ENCODE measurements at places on chromosomes 6 and 20. TPM values are rescaled to one million over a fixed set of nuclear protein-coding genes. Genes with fewer than 3 reads are reported as not detected.

DNA sequence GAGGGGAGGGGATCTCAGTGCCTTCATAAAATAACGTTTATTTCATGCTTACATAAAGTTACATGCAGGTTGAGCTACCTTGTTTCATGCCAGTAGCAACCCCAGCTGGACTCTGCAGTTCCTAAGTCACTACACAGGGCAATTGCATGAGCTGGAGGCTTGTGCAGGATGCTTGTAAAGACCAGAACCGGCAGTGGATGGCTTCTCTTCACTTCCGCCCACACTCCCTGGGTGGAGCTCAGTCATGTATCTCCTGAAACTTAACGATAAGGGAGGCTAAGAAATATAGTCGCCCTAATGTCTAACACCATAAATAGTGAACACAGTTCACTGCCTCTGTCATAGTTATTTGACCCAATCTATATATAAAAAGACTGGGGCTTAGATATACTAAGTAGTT, 99.4 kb upstream of the RAB32 start:
- no peak overlapping the region for H3K27ac ChIP-seq
- H3K27me3 ChIP-seq, result no peaks in the 10 kb centered on the region
- H3K36me3 ChIP-seq, result no peaks in the 10 kb centered on the region
- no peaks in the 10 kb centered on the region for H3K4me1 ChIP-seq
- DNase-seq, result no peak

DNA sequence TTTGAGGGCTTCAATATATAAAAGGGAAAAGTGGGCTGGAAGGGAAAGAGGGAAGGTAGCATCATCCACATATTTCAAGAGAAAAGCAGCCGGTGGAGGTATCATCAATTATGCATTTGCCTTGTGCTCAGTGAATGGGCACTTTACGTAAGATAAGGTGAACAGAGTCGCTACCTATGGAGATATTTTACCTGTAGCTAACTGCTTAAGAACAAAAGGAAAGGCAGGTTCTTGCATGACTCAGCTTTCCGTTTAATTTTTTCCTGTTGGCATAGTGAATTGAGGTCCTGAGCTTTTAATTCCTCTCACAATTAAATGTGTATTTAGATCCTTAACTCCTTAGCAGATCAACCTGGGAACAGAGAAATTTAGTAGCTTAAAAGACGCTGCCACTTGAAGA, 25.5 kb upstream of the PLCB4 start:
- no peak overlapping the region for H3K27ac ChIP-seq
- no peak for DNase-seq
- no peaks in the 10 kb centered on the region for H3K36me3 ChIP-seq
- no peak overlapping the region for H3K4me3 ChIP-seq
- H3K27me3 ChIP-seq, result no peaks in the 10 kb centered on the region

DNA sequence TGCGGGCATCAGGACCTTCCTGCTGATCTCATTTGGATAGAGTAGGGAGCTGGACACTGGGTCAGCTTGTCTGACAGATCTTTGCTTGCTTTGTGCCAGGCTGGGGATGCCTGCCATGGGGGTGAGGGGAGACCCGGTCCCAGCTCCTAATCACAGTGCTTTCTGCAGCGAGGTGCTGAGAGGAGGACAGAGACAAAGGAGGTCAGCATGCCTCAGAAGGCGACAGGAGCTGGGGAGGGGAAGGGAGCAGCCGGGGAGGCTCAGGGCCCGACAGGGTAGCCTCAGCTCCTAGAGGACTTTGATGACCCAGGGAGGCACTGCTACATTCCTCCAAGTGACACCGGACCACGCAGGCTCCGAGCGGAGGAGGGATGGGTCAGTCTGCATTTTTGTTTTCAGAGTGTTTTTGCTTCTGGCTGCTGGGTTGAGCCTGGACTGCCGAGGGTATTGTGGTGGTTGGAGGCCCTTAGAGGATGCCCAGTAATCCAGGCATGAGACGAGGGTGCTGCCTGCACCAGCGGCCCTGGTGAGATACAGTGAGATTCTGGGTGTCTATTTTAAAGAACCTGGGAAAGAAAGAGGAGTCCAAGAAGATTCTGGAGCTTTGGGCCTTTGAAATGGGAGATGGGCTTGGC, 7.8 kb downstream of the RBM38 start:
- peaks cover 88% of the 10 kb centered on the region for H3K36me3 ChIP-seq
- DNase-seq, result no peak
- H3K27ac ChIP-seq, result peak overlapping the region; percentile 99
- peaks cover 100% of the 10 kb centered on the region for H3K4me1 ChIP-seq
- no peaks in the 10 kb centered on the region for H3K27me3 ChIP-seq

DNA sequence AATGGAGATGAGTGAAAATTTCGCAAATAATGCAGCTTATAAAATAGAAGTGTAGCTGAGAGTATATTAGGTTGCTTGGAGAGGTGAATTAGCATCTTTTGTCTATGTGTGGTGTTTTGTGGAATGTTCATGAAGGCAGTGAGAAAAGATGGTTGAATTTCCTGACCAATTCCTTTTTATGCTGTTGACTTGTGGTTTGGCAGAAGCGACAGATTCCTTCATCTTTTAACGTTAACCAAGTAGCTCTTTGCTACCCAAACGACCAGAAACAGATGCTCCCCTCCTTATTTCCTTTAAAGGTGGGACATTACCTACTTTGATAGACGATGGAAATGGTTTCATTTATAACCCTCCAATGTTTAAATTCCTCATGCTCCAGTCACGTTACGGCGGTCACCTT, 390.5 kb downstream of the QKI start:
- H3K27me3 ChIP-seq, result no peaks in the 10 kb centered on the region
- no peaks in the 10 kb centered on the region for H3K36me3 ChIP-seq
- no peak overlapping the region for H3K4me3 ChIP-seq

GRCh38 chr6:144298194-144298593, 13.1 kb downstream of the UTRN start:
- no peak overlapping the region for H3K27ac ChIP-seq
- DNase-seq, result no peak
- H3K36me3 ChIP-seq, result no peaks in the 10 kb centered on the region
- no peaks in the 10 kb centered on the region for H3K27me3 ChIP-seq
- no peaks in the 10 kb centered on the region for H3K4me1 ChIP-seq

- H3K27me3 ChIP-seq, result no peaks in the 10 kb centered on the region
- no peak overlapping the region for H3K4me3 ChIP-seq
- no peak overlapping the region for H3K27ac ChIP-seq
- H3K36me3 ChIP-seq, result no peaks in the 10 kb centered on the region
- no peak for DNase-seq
Measured at GRCh38 chr6:92753956-92754355, 665.4 kb downstream of the EPHA7 start.

DYNLT2 gene
- total RNA-seq, result 4.3 TPM

DNA sequence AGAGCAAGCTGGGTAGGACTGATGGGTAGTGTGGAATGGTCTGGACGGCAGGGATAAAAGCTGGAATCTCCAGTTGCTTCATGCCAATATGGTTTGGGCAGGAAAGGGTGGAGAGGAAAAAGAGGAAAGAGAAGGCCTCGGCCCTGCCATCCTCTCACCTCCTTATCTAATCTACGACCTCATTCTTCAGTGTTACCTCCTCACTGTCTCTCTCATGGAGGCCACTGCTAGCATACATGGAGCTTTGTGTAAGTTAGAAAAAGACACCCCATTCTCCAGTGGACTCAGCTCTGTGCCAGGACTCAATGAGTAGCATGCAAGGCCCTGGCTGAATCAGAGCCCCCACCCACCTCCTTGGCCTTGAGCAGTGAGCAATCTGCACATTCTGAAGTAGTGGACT, 6.1 kb upstream of the ARID1B start:
- H3K27ac ChIP-seq, result no peak overlapping the region
- DNase-seq, result no peak
- peaks cover 3% of the 10 kb centered on the region for H3K4me1 ChIP-seq
- H3K27me3 ChIP-seq, result no peaks in the 10 kb centered on the region

C6orf58 gene
- not detected for total RNA-seq

- H3K4me1 ChIP-seq, result peaks cover 9% of the 10 kb centered on the region
- H3K27ac ChIP-seq, result no peak overlapping the region
- H3K27me3 ChIP-seq, result no peaks in the 10 kb centered on the region
- peaks cover 78% of the 10 kb centered on the region for H3K36me3 ChIP-seq
- no peak overlapping the region for H3K4me3 ChIP-seq
- no peak for DNase-seq
Measured at GRCh38 chr6:160063771-160064413, 57.7 kb upstream of the SLC22A1 start.

- H3K27me3 ChIP-seq, result no peaks in the 10 kb centered on the region
- no peak overlapping the region for H3K27ac ChIP-seq
- no peaks in the 10 kb centered on the region for H3K36me3 ChIP-seq
- no peaks in the 10 kb centered on the region for H3K4me1 ChIP-seq
- no peak for DNase-seq
Measured at GRCh38 chr6:146282837-146283236, 254.0 kb downstream of the GRM1 start.

PNPLA1 gene
- total RNA-seq, result not detected

- no peaks in the 10 kb centered on the region for H3K4me1 ChIP-seq
- no peaks in the 10 kb centered on the region for H3K27me3 ChIP-seq
- DNase-seq, result no peak
- no peaks in the 10 kb centered on the region for H3K36me3 ChIP-seq
- H3K4me3 ChIP-seq, result no peak overlapping the region
Measured at GRCh38 chr6:19209202-19209601, 628.0 kb upstream of the ID4 start.

RBM12 gene
- 91.7 TPM for total RNA-seq

METTL24 gene
- total RNA-seq, result not detected

RIOK1 gene
- 28.1 TPM for total RNA-seq

CCN6 gene
- total RNA-seq, result not detected

DNA sequence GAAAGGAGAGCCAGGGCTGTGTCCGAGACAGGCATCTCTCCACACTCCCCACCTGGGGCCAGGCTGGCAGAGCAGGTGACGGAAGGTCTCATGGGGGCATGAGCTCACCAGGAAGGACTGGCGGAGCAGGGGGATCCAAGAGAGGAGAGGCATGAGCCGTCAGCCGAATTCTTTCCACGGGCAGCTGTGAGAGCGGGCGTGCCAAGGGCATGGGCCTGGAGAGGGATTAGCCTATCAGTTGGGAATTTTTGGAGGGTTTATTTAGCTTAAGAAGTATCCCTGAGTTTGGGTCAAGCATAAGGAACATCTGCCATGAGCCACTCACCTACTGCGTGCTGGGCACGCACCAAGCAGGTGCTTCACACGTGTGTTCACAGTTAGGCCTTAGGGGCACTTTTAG, 60.2 kb upstream of the ZNFX1 start:
- H3K27ac ChIP-seq, result no peak overlapping the region
- DNase-seq, result no peak
- peaks cover 4% of the 10 kb centered on the region for H3K27me3 ChIP-seq
- no peak overlapping the region for H3K4me3 ChIP-seq
- H3K36me3 ChIP-seq, result no peaks in the 10 kb centered on the region

DNA sequence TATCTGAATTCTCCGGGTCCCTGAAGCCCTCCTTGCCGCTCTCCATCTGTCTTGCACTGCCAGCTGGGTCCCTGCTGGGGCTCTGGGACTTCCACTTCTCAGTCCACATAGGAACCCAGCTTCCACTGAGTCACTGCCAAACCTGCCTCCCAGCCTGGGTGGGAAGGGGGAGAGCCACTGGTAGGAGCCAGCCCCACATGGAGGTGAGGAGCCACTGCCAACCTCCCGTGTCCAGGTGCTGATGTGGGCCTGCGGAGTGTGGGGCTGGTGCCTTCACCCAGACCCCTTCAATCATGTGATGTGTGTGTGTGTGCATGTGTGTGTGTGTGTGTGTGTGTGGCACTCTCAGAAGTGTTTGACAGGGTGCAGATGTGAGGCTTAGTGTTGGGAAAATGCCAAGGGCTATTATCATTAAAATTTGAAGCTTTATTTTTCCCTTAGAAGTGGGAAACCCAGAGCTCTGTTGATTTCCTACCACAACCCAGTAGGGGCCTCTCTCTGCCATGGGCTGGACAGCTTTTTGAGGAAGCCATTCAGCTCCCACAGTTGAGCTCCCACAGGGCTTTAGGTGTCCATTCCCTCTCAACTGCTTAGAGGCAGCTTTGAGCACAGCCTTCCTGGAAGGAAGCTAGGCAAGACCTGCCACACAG, 9.3 kb upstream of the SGK2 start:
- H3K4me1 ChIP-seq, result no peaks in the 10 kb centered on the region
- DNase-seq, result no peak
- H3K4me3 ChIP-seq, result no peak overlapping the region
- no peak overlapping the region for H3K27ac ChIP-seq

DNA sequence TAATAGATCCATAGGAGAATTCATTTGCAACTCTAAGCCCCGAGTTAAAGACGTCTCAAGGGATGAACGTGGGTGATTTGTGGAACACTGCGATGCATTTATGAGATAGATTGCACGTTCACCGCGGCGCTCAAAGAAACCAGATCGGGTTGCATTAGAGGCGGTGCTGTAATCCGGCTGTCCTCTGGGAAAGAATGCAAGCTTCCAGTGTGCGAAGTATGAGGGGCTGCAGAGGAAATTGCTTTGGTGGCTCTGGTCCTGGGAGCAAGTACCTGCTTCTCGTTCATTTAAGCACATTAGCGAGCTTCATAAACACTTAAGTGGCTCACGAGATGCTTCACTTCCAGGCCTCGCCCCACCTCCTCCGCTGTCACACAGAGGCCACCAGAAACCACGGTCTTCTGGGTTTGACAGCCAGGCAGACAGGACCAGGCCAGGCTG, 182.3 kb downstream of the CDH4 start:
- H3K27me3 ChIP-seq, result no peaks in the 10 kb centered on the region
- H3K27ac ChIP-seq, result no peak overlapping the region
- H3K36me3 ChIP-seq, result no peaks in the 10 kb centered on the region
- H3K4me3 ChIP-seq, result no peak overlapping the region
- H3K4me1 ChIP-seq, result no peaks in the 10 kb centered on the region
- no peak for DNase-seq

TUBB gene
- total RNA-seq, result 78.4 TPM

- H3K36me3 ChIP-seq, result no peaks in the 10 kb centered on the region
- H3K27me3 ChIP-seq, result no peaks in the 10 kb centered on the region
- no peaks in the 10 kb centered on the region for H3K4me1 ChIP-seq
- no peak for DNase-seq
Measured at GRCh38 chr20:29689411-29690225, 1567.8 kb upstream of the DEFB115 start.

DNA sequence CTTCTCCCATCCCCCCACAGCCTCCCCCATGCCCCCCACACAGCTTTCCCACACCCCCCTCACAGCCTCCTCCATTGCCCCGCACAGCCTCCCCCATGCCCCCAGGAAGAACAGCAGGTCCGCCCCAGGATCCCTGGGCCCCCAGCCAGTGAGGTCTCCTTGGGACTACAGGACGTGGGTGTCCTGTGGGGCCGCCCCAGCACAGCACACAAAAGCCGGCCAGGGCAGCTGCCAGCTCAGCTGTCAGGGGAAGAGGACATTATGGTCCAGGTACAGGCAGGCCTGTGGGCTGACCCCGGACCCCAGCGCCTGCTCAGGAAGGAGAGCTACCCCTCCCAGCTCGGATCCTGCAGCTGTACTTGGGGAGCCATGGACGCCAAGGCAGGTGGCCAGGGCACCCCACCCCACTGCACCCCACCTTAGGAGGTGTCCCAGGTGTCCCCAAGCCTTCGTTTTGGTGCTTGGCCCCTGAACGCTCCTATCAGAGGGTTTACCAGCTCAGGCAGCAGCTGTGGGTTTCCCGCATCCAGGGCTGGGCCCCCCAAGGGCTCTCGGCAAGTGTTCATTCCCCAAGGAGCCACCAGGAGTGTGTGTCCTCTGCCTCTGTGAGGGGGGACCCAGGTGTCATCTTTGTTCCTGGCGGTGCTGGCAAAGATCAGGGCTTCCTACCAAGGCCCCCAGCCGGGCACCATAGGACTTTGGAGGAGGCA, 42.3 kb upstream of the GATA5 start:
- H3K36me3 ChIP-seq, result no peaks in the 10 kb centered on the region
- no peak overlapping the region for H3K27ac ChIP-seq
- H3K4me3 ChIP-seq, result no peak overlapping the region
- H3K4me1 ChIP-seq, result peaks cover 4% of the 10 kb centered on the region

Measured in CD4-positive, alpha-beta T cell (primary cell).